ENCODE measurements at places on chromosomes 16 and 17.
A peak's percentile ranks its signal among the peaks of the same experiment; 100 is the strongest.

- no peak for DNase-seq
Measured at GRCh38 chr17:9261081-9262012, 240.0 kb downstream of the NTN1 start.

- no peak for DNase-seq
Measured at GRCh38 chr17:66415366-66416206, 113.2 kb downstream of the PRKCA start.

DNA sequence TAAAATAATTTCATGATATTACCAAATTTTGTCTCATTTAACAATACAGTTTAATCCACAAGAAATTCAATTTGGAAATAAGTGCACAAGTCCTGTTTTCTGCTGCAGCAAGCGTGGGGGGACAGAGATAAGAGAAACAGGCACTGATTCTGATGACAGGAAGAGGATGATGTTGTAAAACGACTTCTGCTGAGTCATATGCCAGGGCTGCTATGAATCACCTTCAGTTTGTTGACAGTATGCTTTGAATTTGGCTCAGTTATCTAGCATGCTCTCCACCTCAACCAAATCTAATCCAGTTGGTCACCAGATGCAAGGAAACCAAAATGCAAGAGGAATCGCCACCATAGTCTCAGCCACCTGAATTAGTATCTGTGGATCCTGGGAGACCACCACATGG lies 244.1 kb upstream of the MON1B start:
- DNase-seq: peak; percentile 49

GRCh38 chr17:6561446-6561845 lies 5.1 kb upstream of the PITPNM3 start:
- DNase-seq: no peak

DNA sequence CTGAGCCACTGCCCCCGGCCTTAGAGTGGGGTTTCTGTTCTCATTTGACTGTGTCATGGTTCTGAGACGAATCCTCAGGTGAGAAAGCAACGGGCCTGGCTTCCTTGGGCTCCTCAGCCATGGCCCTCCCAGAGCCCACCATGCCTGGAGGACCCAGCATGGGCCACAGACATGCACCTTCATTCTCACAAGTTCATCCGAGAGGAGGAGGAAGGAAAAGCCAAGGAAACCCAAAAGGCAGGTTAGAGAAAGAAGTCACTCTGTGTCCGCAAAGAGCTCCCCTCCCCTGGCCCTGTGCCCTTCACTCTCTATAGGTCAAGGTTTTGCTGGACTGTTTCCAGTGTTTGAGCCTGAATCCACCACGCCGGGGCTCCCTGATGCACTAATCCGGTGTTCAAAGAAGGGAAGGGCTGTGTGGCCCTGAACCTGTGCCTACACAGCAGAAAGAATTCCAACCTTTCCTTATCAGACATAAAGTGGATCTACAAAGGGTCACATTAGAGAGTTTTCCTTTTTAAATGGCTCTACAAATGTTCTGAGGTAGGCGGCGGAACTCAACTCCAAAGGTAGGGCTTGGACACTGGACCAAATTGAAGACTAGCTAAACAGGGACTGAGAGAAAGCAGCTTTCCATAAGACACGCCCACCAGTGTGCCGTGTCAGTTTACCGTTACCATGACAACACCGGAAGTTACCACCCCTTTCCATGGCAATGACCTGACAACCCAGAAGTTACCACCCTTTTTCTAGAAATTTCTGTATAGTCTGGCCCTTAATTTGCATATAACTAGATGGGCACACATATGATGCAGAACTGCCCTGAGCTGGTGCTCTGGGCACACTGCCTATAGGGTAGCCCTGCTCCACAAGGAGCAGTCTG lies 15.9 kb upstream of the PECAM1 start:
- peak; percentile 6 for DNase-seq

DNA sequence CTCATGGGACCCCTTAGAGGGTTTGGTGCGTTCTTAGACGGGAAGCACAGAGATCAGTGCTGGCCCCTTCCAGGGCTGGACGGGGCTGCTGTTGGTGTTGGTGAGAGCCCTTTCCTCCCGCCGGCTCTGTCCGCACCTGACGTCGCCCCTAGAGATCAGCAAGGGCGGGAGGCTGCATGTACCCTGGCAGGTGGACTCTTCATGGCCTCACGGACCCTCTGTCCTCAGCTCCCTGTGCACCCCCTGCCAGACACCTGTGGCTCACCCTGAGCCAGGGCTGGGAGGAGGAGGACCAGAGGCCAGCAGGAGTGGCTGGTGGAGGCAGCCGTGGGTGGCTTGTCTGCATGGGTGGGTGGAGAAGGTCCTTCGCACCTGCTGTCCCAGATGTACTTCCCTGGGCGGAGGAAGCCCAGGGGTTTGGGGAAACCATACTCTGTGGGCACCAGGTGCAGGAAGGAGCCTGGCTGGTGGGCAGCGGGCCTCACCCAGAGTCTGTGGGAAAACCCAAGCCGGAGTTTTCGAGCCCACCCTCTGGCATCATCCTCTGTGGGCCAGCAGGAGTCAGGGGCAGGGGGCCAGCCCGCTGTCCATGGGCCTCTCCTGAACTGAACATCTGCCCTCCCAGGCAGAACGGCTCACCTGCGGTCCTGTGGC lies 348.6 kb downstream of the SEC14L1 start:
- no peak for DNase-seq

DNA sequence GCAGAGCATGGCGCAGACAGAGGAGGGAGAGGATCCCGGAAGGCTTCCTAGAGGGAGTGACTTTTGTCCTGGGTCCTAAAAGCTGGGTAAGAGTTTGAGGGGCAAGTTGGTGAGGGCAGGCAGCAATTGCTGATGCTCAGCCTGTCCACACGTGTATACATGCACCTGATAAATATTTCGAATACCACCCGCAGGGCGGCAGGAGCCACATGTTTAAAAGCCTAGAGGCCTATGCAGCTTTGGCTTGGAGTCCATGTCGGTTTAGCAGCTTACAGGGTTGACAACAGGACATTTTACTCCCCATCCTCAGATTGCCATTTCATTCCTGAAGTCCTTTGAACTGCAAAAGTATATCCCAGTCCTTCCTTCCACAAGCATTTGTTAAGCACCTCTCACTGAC lies 99.1 kb downstream of the KATNIP start:
- no peak for DNase-seq

DNA sequence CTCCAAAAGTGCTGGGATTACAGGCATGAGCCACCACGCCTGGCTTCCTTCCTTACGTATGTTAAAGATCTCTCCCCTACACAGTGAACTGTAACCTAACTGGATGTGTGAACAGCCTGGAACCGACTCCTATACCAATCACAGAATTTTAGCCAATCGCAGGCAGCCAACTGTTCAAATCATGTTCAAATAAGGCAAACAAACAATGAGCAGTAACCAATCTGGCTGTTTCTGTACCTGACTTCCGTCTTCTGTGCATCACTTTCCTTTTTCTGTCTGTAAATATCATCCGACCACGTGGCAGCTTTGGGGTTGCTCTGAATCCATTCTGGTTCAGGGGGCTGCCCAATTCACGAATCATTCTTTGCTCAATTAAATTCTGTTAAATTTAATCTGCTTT lies 27.5 kb downstream of the TEKT5 start:
- no peak for DNase-seq

DNA sequence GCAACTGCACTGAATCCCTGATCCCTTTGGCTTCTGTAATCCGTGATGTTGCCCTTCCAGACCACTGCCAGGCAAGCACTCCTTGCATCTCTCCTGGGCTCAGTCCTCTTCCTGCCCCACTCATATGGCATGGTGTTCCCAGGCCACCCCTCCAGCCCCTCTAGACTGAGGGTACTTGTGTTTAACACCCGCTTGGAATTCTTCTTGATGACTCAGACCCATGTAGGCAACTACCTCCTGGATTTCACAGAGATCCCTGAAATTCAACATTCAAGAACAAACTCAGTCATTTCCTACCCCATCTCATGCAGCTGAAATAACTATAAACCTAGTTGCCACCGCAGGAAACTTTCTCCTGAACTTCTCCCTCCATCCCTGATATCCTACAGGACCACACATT lies 541.9 kb upstream of the CDH11 start:
- DNase-seq: no peak

- no peak for DNase-seq
Measured at GRCh38 chr17:50737118-50737698, 17.8 kb downstream of the LUC7L3 start.

GRCh38 chr17:41678411-41678906 lies 10.2 kb upstream of the EIF1 start:
- DNase-seq: no peak

- DNase-seq: no peak
Measured at GRCh38 chr17:61331178-61331577, 68.5 kb upstream of the TBX2 start.

- no peak for DNase-seq
Measured at GRCh38 chr17:8056976-8057625, 18.2 kb downstream of the ALOX15B start.

- no peak for DNase-seq
Measured at GRCh38 chr16:10761373-10761772, 17.7 kb downstream of the NUBP1 start.

GRCh38 chr16:21685034-21685455 lies 21.3 kb downstream of the OTOA start:
- no peak for DNase-seq

- DNase-seq: no peak
Measured at GRCh38 chr17:59827721-59828477, 64.8 kb downstream of the TUBD1 start.

GRCh38 chr17:46964315-46965265 lies 14.5 kb downstream of the RPRML start:
- no peak for DNase-seq

GRCh38 chr16:12992066-12992465 lies 90.7 kb downstream of the SHISA9 start:
- no peak for DNase-seq

- DNase-seq: no peak
Measured at GRCh38 chr16:73319261-73319660, 271.3 kb upstream of the ZFHX3 start.

DNA sequence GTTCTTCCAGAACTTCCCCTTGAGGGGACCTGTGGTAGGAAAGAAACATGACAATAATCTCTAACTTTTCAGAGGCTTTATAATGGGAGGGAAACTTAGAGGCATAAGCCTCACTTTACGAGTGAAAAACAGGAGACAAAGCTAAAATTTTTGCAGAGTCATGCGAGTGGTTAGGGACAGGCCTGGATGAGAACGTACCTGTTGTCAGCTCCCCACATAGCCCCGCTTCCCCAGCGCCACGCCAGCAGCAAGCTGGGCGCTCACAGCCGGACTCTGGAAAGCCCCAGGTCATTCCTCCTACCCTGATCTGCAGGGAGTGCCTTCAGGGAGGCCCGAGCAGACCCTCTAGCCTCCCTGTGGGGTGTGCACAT lies 53.6 kb downstream of the LDHD start:
- DNase-seq: no peak

GRCh38 chr17:82594571-82594970 lies 53.7 kb downstream of the WDR45B start:
- DNase-seq: no peak

- DNase-seq: no peak
Measured at GRCh38 chr17:5702951-5703510, 118.7 kb upstream of the NLRP1 start.

GRCh38 chr17:18314059-18314730 lies 599 bp downstream of the TOP3A start:
- DNase-seq: no peak

DNA sequence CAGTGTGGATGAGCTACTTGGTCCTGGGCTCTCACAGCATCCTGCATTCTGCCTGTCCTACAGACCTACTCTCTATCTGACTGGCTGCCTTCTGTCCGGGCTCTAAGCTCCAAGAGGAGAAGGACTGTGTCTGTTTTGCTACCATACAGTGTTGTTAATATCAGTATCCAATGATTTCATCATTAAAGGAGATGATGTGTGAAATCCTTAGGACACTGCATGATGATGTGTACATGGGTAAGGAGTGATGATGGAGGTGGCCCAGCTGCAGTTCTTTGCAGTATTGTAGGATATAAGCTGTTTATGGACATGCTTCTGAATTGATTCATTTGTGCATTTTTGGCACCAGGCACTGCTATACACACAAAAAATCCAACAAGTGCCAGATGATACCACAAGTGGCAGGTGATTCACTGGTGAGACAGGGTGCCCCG lies 536.9 kb upstream of the CDH11 start:
- no peak for DNase-seq

DNA sequence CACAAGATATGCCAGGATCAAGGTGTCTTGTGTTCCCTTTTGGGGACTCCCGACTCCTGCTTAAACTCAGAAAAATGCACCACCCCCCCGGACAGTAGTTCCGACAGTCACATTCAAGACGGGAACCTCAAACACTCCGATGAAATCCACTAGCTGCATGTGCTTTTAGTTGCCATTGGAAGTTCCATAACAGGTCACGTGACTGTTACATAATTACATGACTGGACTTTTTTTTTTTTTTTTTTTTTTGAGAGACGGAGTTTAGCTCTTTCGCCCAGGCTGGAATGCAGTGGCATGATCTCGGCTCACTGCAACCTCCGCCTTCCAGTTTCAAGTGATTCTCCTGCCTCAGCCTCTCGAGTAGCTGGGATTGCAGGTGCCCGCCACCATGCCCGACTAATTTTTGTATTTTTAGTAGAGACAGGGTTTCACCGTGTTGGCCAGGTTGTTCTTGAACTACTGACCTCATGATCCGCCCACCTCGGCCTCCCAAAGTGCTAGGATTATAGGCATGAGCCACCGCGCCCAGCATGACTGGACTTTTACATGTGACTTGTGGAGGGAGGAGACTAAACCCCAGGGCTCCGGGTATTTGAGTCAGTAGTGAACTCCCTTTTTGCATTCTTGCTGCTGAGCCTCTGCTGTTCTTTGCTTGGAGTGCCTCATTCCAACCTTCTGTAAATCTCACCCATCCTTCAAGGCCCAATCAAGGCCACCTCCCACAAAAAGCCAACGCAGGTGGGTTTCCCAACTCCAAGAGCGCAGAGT lies 1.6 kb downstream of the SIRT7 start:
- DNase-seq: no peak

DNA sequence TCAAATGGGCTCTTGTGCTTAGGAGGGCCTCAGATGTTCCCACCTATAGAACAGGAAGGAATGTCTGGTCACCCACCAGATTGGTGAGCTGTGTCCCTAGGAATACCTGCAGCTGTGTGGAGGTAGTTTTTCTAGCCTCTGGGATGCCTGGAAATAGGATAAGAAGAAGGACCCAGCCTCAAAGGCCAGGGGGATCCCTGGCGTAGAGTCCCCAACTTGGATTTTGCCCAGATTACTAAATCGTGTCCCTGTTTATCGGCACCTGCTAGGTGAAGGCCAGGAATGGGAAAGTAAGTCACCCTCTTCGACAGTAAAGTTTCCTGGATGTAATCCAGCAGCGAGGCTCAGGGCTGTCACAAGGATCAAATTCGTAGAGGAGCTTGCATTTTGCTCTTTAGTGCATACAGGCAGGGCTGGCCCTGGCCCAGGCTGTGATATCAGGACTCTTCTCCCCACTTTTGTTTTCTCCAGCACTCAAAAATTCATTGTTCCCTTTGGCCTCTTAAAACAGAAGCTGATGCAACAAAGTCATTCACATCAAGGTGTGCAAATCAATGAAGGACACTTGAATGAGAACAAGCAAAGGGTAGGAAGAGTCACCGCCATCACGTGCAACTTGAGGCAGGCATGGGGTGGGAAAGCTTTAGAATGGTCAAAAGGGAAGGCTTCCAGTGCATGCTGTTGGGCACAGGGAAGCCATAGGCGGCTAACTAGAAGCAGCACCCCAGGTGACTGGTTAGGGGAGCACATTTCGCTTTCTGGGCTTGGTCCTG lies 7.5 kb downstream of the SLC13A2 start:
- DNase-seq: no peak

All from COR-L47 (cell line).